ENCODE measurements at places on chromosomes 16 and 17. TPM values are rescaled to one million over a fixed set of nuclear protein-coding genes. Genes with fewer than 3 reads are reported as not detected.

RNF135 gene
- 0.09 TPM for total RNA-seq

SULT1A3 gene
- 10.6 TPM for total RNA-seq

PTRH2 gene
- total RNA-seq, result 62.8 TPM

NKD1 gene
- total RNA-seq, result 0.22 TPM

CD79B gene
- 0.38 TPM for total RNA-seq

FBXL19 gene
- total RNA-seq, result 40.4 TPM

ASGR2 gene
- total RNA-seq, result not detected

RUNDC3A gene
- total RNA-seq, result not detected

DNA sequence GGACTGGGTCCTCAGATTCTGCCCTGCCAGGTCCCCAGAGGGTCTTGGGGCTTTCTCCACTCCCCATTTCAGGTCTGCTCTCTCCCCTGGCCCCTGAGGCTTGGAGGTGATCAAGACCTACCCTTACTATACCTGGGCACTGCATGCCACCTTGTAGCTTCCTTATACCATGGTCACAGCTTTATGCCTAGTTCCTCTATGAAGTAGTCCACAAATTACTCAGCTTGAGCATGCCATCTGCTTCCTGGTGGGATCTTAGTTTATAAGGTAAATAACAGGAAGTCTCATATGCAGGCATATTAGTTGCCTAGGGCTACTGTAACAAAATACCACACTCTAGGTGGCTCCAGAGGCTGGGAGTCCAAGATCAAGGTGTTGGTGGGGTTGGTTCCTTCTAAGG is 11.0 kb upstream of the PMFBP1 start:
- no peak overlapping the region for H3K4me3 ChIP-seq
- no peak for DNase-seq

- peak overlapping the region; percentile 93 for H3K4me3 ChIP-seq
- H3K27ac ChIP-seq, result peak overlapping the region; percentile 94
- H3K27me3 ChIP-seq, result no peaks in the 10 kb centered on the region
- no peak for DNase-seq
Measured at GRCh38 chr17:42997390-42997983, 732 bp upstream of the RPL27 start.

DNA sequence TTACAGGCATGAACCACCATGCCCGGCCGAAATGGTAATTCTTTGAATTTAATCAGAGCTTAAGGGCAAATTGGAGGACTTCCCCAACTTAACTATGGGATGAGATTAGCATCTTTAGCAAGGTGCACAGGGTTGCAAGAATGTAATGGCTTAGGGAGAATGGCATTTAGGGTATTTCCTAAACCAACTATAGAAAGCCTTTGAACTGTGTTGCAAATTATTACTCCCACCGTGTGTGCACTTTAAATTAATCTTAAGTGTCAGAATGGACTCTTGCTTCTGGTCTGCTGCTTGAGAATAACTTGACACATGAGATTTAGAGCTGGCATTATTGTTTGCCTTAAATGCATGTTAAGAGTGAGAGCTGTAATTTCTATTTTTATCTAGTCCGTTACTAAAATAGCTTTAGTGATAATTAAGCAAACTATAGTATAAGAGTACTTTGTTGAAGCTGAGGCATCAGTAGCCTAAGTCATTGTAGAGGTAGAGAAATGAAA is 59.8 kb downstream of the TUBD1 start:
- H3K27ac ChIP-seq, result peak overlapping the region; percentile 37
- peaks cover 2% of the 10 kb centered on the region for H3K36me3 ChIP-seq
- no peak for DNase-seq
- no peak overlapping the region for H3K4me3 ChIP-seq
- H3K4me1 ChIP-seq, result peaks cover 11% of the 10 kb centered on the region

GRCh38 chr17:53571342-53571741 is 251.4 kb upstream of the KIF2B start:
- no peaks in the 10 kb centered on the region for H3K36me3 ChIP-seq
- no peak overlapping the region for H3K27ac ChIP-seq
- DNase-seq, result no peak
- H3K4me1 ChIP-seq, result no peaks in the 10 kb centered on the region

DNA sequence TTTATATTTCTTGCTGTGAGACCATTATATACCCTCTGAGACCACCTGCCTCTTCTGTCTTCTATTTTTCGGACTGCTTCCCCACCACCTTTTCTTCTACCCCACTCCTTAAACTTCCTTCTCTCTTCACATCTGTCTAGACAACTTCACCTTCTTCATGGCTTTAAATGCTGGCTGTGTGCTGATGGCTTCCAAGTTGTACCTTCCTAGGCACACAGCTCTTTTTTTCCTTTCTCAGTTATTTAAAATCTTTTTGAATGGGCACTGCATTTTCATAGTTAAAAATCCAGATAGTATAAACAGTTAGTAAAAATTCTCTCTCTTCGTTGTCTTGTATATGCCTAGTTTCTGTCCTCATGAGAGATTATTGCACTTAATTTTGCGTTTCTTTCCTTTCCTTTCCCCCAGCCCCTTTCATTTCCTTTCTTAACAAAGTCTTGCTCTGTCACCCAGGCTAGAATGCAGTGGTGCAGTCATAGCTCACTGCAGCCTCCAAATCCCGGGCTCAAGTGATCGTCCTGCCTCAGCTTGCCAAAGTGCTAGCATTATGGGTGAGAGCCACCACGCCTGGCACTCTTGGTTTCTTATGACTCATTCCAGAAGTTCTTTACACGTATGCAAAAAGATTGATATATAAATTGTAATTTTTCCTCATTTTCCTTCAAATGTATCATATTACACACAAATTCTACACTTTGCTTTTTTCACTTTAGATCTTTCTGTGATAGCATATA is 114.3 kb downstream of the NPIPB5 start:
- no peaks in the 10 kb centered on the region for H3K36me3 ChIP-seq
- peaks cover 37% of the 10 kb centered on the region for H3K27me3 ChIP-seq
- no peak for DNase-seq
- no peaks in the 10 kb centered on the region for H3K4me1 ChIP-seq

DNA sequence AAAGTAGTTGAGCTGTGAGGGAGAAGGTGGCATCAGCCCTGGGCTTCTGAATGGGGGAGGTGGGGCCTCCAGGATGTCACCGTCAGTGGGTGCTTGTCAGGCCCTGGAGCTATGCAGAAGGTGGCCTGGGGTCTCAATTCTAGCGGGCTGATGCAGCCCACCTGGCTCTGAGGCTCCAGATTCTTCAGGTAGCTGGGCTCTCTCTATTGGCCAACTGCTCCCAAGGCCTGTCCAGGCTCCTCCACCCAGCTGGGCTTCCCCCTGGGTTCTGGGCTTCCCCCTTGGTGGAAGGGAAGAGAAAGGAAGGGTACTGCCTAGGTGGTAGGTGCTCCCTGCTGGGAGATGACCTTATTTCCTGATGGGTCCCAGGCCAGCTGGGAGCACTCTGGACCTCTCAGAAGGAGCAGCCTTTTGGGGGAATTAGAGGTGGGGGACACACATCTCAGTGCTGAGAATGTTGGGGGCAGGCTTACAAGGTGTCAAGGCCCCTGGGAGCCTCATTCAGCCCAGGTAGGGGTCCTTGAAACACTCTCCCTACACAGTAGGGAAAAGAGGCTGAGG is 1728.3 kb downstream of the TP53TG3F start:
- DNase-seq, result no peak
- no peak overlapping the region for H3K4me3 ChIP-seq
- no peaks in the 10 kb centered on the region for H3K4me1 ChIP-seq
- H3K36me3 ChIP-seq, result no peaks in the 10 kb centered on the region

- no peaks in the 10 kb centered on the region for H3K36me3 ChIP-seq
- no peak overlapping the region for H3K27ac ChIP-seq
- no peak for DNase-seq
Measured at GRCh38 chr16:87971933-87972332, 20.7 kb downstream of the BANP start.

- H3K36me3 ChIP-seq, result no peaks in the 10 kb centered on the region
- H3K27me3 ChIP-seq, result peaks cover 16% of the 10 kb centered on the region
- DNase-seq, result peak; percentile 76
Measured at GRCh38 chr16:66342294-66342900, 24.1 kb upstream of the CDH5 start.

- no peaks in the 10 kb centered on the region for H3K27me3 ChIP-seq
- peaks cover 9% of the 10 kb centered on the region for H3K4me1 ChIP-seq
- DNase-seq, result no peak
- H3K4me3 ChIP-seq, result no peak overlapping the region
- H3K36me3 ChIP-seq, result no peaks in the 10 kb centered on the region
Measured at GRCh38 chr16:20875355-20875650, 24.9 kb downstream of the DCUN1D3 start.

GRCh38 chr17:5055543-5055942 is 20.3 kb upstream of the SLC52A1 start:
- H3K27me3 ChIP-seq, result no peaks in the 10 kb centered on the region
- H3K4me1 ChIP-seq, result no peaks in the 10 kb centered on the region
- H3K36me3 ChIP-seq, result no peaks in the 10 kb centered on the region

GRCh38 chr16:63005356-63005755 is 969.1 kb upstream of the CDH8 start:
- H3K4me1 ChIP-seq, result no peaks in the 10 kb centered on the region
- H3K4me3 ChIP-seq, result no peak overlapping the region
- no peaks in the 10 kb centered on the region for H3K27me3 ChIP-seq
- no peaks in the 10 kb centered on the region for H3K36me3 ChIP-seq
- DNase-seq, result no peak

- no peak overlapping the region for H3K27ac ChIP-seq
- no peak for DNase-seq
- peaks cover 56% of the 10 kb centered on the region for H3K36me3 ChIP-seq
- peaks cover 14% of the 10 kb centered on the region for H3K4me1 ChIP-seq
Measured at GRCh38 chr17:45290269-45290765, 26.5 kb downstream of the MAP3K14 start.

GRCh38 chr16:77951788-77952187 is 70.6 kb upstream of the CLEC3A start:
- H3K4me1 ChIP-seq, result no peaks in the 10 kb centered on the region
- H3K4me3 ChIP-seq, result no peak overlapping the region
- peak; percentile 26 for DNase-seq
- peaks cover 12% of the 10 kb centered on the region for H3K27me3 ChIP-seq
- H3K36me3 ChIP-seq, result no peaks in the 10 kb centered on the region

DNA sequence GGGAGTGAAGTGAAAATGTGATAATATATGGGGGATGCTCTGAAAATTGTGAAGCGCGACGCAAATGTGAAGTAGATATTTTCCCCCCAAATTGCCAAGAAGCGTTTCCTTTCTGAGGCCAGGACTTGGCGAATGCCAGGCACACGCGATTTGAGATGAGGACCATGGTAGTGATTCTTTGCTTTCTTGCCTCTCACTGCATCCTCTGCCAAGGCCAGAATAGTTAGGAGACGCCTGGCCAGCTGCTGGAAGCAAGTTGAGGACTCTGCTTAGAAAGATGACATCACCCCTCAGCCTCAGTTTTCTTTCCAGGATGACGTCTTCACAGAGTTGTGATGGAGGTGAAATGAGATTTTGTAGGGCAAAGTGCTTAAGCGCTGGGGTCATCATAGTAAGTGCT is 25.9 kb downstream of the PIPOX start:
- H3K4me1 ChIP-seq, result 0 out of 2 replicates have a peak, but pooled peaks cover 3% of the 10 kb centered on the region
- peaks cover 9% of the 10 kb centered on the region for H3K27me3 ChIP-seq
- no peak overlapping the region for H3K27ac ChIP-seq
- no peak for DNase-seq
- H3K4me3 ChIP-seq, result no peak overlapping the region

DNA sequence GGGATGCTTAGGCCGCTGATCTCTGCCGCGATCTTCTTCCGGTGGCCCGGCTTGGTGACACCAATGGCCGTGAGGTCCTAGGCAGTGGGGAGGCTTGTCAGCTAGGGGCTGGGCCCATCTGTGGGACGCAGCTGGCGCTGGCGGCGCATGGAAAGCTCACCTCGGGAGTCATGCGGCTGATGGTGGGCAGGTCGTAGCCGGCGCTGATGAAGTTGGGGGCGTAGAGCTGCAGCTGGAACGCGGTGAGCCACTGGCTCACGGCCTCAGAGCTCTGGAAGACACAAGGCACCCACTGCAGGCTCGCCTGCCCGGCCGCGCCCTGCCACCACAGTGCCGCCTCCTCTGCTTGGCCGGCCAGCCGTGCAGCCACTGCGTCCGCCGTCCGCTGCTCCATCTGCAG is 12.7 kb downstream of the CASKIN1 start:
- no peak for DNase-seq
- H3K27me3 ChIP-seq, result no peaks in the 10 kb centered on the region
- H3K36me3 ChIP-seq, result no peaks in the 10 kb centered on the region
- H3K4me3 ChIP-seq, result no peak overlapping the region

DNA sequence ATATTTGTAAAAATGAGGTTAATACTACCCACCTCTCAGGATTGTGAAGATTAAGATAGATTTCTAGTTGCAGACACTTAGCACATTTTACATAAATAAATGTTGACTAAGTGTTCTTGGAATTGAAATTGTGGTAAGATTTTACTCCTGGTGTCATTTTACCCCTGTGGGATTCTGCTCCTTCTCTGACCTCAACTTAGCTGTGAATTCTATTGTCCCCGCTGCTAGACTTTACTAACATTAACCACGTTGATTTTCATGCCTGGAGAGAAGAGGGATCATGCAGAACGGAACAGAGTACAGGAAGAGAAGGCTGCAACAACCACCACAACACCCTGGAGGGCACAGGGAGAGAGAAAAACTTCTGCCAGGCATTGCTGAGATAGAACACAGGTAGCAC is 2.1 kb upstream of the TOM1L1 start:
- no peaks in the 10 kb centered on the region for H3K36me3 ChIP-seq
- no peak overlapping the region for H3K4me3 ChIP-seq
- H3K27ac ChIP-seq, result no peak overlapping the region
- peaks cover 16% of the 10 kb centered on the region for H3K4me1 ChIP-seq

DNA sequence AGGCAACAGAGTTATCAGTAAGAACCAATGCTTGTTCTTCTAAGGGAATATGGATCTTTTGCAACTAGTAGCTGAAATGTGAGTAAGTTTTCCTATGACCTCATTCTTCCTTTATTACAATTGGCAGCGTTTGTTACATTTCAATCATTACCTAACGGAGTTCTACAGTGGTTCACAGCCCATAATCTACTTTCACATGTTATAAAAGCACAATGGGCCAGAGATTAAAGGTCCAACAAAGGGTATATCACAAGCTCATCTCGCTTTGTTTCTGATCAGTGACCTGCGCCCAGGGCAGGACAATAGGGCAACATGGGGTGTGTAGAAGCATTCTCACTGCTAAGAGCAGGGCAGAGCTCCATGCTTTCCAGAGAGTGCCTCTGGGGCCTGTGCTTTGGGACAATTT is 279.9 kb upstream of the DYNLRB2 start:
- H3K36me3 ChIP-seq, result no peaks in the 10 kb centered on the region
- no peak for DNase-seq
- H3K27me3 ChIP-seq, result no peaks in the 10 kb centered on the region
- no peaks in the 10 kb centered on the region for H3K4me1 ChIP-seq

DNA sequence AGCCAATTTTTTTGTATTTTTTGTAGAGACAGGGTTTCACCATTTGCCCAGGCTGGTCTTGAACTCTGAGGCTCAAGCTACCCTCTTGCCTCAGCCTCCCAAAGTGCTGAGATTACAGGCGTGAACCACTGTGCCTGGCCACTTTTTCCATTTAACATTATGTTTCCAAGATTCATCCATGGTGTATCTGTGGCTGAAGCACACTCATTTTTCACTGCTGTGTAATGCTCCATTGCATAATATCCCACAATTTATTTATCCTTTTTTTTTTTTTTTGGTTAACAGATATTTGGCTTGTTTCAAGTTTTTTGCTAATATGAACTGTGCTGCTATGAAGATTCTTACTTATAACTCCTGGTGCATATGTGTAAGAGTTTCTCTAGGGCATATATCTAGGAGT is 1.9 kb upstream of the NUP93 start:
- H3K27ac ChIP-seq, result no peak overlapping the region
- peaks cover 9% of the 10 kb centered on the region for H3K36me3 ChIP-seq
- H3K4me1 ChIP-seq, result peaks cover 14% of the 10 kb centered on the region
- no peak for DNase-seq
- H3K4me3 ChIP-seq, result no peak overlapping the region
